NCI-H1417 treated with DMSO at 0.1 percent for 48 hours (cell line): ENCODE measurements at places on chromosomes 11 and 22.
A peak's percentile ranks its signal among the peaks of the same experiment; 100 is the strongest.

DNA sequence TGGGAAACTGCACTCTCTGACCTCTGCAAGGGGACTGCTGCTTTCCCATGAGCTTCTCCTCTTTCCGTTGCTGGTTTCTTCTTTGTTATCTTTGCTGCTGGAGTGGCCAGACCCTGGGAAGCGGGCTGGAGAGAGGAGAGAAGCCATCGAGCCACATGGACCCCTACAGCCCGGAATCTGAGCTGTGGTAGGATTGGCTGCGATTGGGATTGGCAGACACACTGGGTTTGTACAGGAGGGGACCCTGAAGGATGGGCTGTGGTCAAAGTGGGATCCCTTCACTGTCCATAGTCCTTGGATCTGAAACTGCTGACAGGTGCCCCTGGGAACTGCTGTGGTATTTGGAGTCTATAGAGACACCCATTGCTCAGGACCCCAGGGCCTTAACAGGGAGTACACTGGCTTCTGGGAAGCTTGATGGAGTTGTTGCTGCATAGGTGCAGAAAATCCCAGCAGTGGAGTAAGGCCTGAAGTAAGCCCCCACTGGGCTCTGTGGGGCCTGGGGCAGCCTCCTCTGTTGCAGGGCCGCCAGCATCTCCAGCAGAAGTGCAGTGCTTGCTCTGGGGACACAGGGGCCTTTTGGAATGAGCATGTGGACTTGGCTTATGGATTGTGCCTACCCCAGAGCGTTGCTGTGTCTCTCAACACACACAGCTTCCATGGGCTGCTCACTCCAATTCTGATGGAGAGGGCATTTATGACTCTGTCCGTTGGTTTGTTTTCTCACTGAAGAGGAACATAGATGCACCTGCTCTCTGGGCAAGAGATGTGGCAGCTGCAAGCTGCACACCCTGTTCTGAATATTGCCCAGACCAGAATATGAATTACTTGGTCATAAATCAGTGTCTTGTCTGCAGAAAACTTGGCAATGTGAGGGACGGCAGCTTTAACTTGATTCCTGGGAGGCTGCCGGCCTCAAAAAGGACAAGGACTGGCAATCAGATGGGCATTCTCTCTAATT is 32.0 kb downstream of the BCR start:
- peak; percentile 58 for DNase-seq

GRCh38 chr11:123111465-123111864 is 49.5 kb upstream of the HSPA8 start:
- peak; percentile 11 for DNase-seq

DNA sequence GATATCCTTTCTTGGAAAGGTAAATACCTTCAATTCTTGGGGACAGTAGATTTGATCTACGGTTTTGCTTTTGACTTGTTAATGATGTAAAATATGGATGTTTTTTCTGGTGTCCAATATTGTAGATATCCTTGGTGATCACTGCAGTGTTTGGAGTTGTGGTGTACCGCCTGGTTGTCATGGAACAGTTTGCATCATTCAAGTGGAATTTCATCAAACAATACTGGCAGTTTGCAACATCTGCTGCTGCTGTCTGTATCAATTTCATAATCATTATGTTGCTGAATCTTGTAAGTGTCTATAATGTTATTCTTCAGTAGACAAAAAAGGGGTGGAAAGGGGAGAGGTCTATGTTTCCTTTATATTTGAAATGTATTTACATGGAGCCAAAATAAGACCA is 27.4 kb upstream of the MUC15 start:
- no peak for DNase-seq

DNA sequence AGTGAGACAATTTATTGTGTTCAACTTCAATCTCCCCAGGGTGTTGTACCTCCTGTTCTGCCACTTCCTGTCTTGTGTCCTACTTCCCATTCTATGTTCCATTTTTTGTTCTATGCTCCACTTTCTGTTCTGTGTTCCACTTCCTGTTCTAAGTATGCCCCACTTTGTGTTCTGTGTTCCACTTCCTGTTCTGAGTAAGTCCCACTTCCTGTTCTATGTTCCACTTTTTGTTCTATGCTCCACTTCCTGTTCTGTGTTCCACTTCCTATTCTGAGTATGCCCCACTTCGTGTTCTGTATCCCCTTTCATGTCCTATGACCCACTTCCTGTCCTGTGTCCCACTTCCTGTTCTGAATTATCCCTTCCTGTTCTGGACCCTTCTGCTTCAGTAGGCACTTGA is 732.7 kb downstream of the TBC1D22A start:
- DNase-seq = no peak

- no peak for DNase-seq
Measured at GRCh38 chr11:10273738-10274137, 20.3 kb downstream of the SBF2 start.

DNA sequence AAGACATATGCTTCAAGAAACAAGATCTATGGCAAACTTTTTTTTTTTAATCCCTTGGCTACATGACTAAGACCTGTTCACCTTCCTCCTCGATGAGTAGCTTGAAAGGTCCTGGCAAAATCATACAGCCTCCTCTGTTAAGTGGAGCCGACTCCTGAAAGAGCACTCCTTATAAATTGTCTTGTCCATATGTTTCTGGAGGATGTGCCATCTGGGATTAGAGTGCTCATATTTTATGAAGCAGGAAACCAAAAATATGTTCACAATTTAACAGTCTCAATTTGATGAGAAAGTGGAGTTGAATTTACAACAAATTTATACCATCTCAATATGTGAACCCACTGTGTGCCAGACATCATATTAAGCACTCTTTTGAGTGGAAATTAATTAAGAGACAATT is 912.1 kb upstream of the FAT3 start:
- no peak for DNase-seq
